ENCODE measurements at places on chromosomes 11 and 22. TPM values are rescaled to one million over a fixed set of nuclear protein-coding genes. Genes with fewer than 3 reads are reported as not detected.

Gene SFI1
- total RNA-seq = 29.9 TPM

DNA sequence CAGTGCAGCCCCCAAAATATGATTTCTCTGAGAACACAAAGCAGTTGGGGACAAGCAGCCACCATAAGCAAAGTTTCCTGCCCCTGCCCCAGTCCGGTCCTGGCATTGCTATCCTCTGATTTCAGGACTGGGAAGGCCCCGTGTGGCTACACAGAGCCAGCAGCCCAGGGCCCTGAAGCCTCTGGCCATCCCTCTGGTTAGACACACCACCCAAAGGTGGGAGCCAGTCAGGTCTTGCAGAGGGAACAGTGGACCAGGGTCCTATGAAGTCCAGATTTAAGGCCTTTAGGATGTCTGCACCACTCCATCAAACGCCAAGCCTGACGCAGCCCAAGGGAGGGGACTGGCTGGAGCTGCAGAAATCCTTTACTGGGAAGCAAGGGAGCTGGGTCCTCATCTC, 63.4 kb downstream of the SLC22A12 start:
- H3K4me1 ChIP-seq = no peaks in the 10 kb centered on the region
- H3K4me3 ChIP-seq = no peak overlapping the region
- no peak overlapping the region for H3K27ac ChIP-seq
- no peak for DNase-seq

DNA sequence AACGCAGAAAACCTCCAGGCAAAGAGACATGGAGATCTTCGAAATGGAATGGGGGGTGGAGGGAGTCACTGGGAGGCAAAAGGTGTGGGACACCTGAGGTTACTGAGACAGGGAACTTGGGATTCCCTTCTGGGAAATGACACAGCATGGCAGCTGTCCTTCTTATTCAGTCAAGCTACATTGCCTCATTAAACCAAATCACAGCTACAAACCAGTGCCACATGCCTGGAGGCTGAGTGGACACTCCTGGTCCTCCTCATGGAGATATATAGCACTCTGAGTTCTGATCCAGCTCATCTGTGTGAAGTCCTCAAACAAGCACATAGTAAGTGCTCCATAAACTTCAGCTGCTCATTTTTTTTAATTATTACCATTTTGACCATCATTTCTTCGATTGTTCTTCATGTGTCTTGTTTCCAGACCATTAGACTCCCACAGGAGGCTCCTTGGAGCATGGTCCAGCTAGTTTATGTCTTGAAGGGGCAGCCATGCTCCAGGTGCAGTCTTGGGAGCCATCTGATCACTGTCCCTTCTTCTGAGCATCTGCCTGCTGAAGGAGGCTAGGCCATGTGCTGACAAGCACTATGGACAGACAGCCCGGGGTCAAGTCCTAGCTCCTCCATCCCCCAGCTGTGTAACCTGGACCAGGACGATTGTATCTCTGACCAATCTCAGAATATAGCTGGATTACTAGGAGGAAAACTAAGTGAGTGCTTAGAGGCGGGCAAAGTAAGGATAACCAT, 9.7 kb upstream of the FXYD2 start:
- H3K4me1 ChIP-seq = no peaks in the 10 kb centered on the region
- no peak overlapping the region for H3K27ac ChIP-seq
- H3K4me3 ChIP-seq = no peak overlapping the region
- no peak for DNase-seq

DNA sequence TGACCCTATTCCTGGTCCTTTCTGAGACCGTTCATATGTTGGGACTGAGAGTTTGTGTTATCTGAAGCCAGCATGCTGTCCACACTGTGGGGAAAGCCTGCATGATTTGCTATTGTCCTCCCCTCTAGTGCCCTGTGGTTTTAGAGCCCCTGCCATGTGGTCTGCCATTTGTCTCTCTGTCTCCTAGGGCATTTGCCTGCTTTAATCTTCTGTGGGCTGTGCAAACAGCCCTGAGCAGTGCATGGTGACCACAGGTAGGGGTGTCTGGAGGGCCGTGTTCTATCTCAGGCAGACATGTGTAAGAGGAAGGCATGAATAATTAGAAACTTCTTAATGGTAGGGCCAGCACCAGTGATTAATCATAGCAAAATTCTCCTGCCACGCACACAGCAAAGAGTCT, 23.0 kb downstream of the AMPD3 start:
- H3K4me3 ChIP-seq = no peak overlapping the region
- no peak overlapping the region for H3K27ac ChIP-seq
- H3K36me3 ChIP-seq = no peaks in the 10 kb centered on the region

DNA sequence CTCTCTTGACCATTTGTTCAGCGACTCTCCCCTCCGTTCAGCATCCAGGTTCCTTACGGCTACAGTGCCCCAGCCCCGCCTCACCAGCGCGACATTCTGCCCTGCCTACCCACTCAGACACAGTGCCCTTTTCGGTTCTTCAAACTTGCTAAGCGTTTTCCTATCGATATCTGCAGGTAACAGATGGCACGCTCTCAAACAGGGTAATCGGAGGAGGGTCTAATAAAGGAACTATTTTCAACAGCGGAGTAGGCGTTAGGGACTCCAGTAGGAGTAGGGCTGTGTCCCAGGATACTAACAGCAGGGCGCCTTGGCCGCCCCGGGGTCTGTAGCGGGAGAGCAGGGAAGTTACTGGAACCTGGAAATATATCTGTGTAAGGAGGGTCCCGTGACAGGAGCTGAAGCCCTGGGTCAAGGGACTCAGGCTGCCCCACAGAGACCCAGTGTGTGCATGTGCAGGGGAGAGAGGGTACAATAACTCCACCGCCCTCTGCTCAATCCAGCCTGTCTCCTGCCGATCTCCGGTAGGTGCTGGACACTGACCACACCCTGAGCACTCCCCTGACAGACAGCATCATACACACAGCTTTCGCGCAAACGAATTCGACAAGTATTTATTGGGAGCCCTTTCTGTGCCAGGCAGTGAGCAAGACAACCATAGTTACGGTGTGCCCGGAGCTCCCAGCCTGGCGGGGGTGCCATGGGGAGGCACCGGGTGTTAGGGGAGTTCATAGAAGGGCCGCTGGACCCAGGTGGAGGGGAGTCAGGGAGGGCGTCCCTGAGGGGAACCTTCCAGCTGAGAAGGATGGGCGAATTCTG, 2.1 kb downstream of the KLHL35 start:
- no peak for DNase-seq
- peaks cover 20% of the 10 kb centered on the region for H3K4me1 ChIP-seq
- peak overlapping the region; percentile 89 for H3K27ac ChIP-seq
- no peaks in the 10 kb centered on the region for H3K36me3 ChIP-seq
- peak overlapping the region; percentile 78 for H3K4me3 ChIP-seq

All from Panc1 (cell line).